ENCODE measurements at places on chromosomes 7 and 10.

GRCh38 chr7:155700847-155701246 lies 56.4 kb downstream of the RBM33 start:
- DNase-seq: no peak

- no peak for DNase-seq
Measured at GRCh38 chr7:139032473-139032872, 3.4 kb downstream of the ZC3HAV1L start.

- no peak for DNase-seq
Measured at GRCh38 chr7:123977081-123977480, 52.0 kb downstream of the SPAM1 start.

DNA sequence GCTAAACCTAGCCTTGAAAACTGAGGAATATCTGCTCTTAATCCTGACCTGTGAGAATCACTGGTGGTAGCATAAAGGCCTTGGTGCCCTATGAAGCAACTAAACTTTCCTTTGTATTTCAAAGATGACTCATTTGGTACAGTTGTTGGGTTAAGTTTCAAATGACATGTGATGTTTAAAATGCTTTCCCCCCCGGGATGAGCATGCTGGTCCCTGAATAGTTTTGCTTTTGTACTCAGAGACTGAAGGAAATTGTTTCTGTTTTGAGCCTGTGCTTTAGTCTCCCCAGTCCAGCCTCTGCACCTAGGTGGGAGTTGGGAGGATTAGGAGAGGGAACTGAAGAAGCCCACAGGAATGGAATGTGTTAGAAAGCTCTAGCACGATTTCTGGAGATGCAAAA lies 258.9 kb upstream of the NPY start:
- DNase-seq: no peak

DNA sequence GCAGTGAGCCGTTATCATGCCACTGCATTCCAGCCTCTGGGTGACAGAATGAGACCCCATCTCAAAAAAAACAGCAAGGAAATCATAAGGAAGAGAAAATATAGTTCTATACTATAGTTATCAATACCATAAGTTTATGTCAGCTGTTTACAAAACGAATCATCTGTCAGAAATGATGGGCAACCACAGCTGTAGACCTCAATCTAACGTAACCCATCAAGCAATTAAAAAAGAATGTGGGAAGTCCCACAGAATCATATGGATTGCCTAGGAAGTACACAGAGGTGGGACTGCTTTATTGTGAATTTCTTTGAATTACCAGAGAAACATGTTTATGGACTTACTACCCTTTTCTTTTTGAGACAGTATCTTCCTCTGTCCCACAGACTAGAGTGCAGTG lies 6.9 kb downstream of the NRBF2 start:
- no peak for DNase-seq

DNA sequence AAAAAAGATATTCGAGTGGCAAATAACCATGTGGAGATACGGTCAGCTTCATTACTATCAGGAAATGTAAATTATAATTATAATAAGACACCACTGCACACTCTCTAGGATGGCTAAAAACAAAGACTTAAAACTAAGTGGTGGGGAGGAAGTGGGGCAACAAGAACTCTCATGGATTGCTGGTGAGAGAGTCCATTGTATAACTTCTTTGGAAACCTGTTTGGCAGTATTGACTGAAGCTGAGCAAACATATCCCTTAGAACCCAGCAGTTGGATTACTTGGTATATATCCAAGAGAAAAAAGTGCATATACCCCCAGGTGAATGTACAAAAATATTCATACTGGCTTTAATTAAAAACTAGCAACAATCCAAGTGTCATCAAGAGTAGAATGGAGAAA lies 133.7 kb upstream of the CTBP2 start:
- DNase-seq: no peak

- no peak for DNase-seq
Measured at GRCh38 chr7:126411032-126411820, 841.5 kb downstream of the GRM8 start.

DNA sequence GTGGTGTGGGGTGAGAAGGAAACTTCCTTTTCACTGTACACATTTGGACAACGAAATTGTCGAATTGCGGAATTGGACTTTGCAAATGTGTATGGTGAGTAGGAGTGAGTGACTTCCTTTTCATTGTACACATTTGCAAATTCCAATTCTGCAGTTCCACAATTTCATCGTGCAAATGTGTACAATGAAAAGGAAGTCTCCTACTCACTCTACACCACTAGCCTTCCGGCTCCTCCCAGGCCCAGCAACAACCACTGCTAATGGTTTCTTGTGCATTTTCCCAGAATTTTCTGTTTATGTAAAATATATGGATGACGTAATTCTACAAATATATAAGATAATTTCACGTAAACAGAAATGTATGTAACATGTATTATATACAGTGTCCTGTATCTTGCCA lies 118.5 kb downstream of the ARL4A start:
- no peak for DNase-seq
